ENCODE measurements at places on chromosomes 16 and 17. TPM values are rescaled to one million over a fixed set of nuclear protein-coding genes. Genes with fewer than 3 reads are reported as not detected.

The DOC2B gene
- not detected for polyA plus RNA-seq

The BAIAP3 gene
- 26.0 TPM for polyA plus RNA-seq

The FBXW10 gene
- not detected for polyA plus RNA-seq

The ADAMTS18 gene
- not detected for polyA plus RNA-seq

The ENPP7 gene
- 0.89 TPM for polyA plus RNA-seq

The CTRB1 gene
- not detected for polyA plus RNA-seq

The AOC2 gene
- polyA plus RNA-seq: not detected

The SLC6A2 gene
- not detected for polyA plus RNA-seq

The EMP2 gene
- polyA plus RNA-seq: not detected

The LHX1 gene
- polyA plus RNA-seq: not detected

The ACSF2 gene
- polyA plus RNA-seq: 28.6 TPM

The EVPLL gene
- polyA plus RNA-seq: not detected

The GDE1 gene
- 28.4 TPM for polyA plus RNA-seq

The C16orf54 gene
- 50.6 TPM for polyA plus RNA-seq

The CCL17 gene
- not detected for polyA plus RNA-seq

The AXIN2 gene
- 0.40 TPM for polyA plus RNA-seq

The C16orf92 gene
- not detected for polyA plus RNA-seq

The CA7 gene
- polyA plus RNA-seq: not detected

The TBC1D3 gene
- not detected for polyA plus RNA-seq

The MFAP4 gene
- not detected for polyA plus RNA-seq

The DYNC1LI2 gene
- 29.4 TPM for polyA plus RNA-seq

The ABCC12 gene
- not detected for polyA plus RNA-seq

The KRT31 gene
- polyA plus RNA-seq: not detected

The ODAD4 gene
- polyA plus RNA-seq: 0.10 TPM

The ARMC5 gene
- 9.5 TPM for polyA plus RNA-seq

The SCGB1C2 gene
- polyA plus RNA-seq: not detected

The ABCA6 gene
- 0.80 TPM for polyA plus RNA-seq

The PYY gene
- not detected for polyA plus RNA-seq

The CDR2L gene
- not detected for polyA plus RNA-seq

The TEKT5 gene
- not detected for polyA plus RNA-seq

The ALOX15B gene
- not detected for polyA plus RNA-seq

The CCL15 gene
- polyA plus RNA-seq: not detected

The QPRT gene
- not detected for polyA plus RNA-seq

The TBX6 gene
- polyA plus RNA-seq: not detected

The MMP28 gene
- 0.49 TPM for polyA plus RNA-seq

The SLFN12 gene
- polyA plus RNA-seq: 2.4 TPM
